ENCODE measurements at places on chromosomes 4 and X.

DNA sequence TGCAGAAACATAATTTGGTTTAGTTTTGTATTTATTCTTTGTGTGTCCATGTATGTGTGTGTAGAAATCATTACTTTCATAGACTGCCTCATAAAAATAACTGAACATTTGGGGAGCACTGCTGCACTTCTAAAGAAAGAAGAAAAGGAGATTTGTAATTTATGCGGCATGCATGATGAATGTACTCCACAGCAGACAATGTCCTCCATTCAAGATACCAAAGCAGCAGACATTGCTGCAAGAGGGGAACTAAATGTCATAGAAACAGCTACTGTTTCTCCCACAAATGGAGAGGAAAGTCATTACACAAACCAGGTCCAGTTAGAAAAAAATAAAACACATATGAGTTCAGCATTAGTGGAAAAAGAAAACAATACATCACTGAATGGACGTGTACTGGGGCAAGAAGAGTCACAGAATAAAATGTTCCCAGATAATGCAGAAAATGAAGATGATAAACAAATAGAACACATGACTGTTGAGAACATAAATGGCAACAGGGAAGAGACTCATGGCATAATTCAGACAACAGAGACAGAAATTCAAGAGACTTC, 2.6 kb downstream of the DTHD1 start:
- no peak for DNase-seq

DNA sequence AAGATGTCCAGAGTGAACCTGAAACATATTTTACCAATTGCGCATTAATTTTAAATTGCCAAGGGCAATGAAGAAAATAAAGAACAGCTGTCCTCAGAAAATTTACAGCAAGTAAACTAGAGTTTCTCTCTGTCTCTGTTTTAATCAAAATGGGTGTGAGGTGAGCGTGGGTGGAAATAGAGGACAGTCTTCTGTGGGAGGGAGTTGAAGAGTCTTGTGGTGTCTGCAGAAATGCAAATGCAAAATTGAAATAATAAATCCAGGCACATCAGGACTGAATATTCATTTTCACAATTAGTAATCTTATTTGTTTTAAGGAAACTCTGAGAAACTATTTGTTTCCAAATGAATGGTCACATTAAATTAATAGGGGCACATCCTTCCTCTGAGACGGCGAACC, 192.0 kb downstream of the ARHGAP10 start:
- DNase-seq: no peak

DNA sequence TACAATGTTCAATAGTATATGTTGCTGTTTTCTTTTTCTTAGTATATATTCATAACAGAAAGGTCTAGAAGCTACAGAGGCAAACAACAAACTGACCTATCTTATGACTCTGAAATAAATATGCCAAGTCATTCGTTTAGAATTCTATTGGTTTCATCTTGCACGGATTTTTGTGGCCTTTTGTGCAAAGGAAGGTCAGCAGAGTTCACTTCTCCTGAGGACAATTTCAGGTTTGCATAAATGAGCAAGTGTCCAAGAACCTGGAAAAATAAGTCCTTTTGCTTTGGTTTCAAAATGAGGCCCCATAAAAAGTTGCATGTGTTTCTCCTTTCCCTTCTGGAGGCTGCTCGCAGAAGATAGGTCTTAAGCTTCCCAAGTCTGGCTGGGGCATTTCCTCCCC, 156.9 kb downstream of the APBB2 start:
- no peak for DNase-seq

GRCh38 chrX:154526901-154527675, 11.1 kb upstream of the FAM3A start:
- peak; percentile 60 for DNase-seq

GRCh38 chr4:7073526-7074390, 5.9 kb upstream of the GRPEL1 start:
- DNase-seq: peak; percentile 33

Measured in neural crest cell (in vitro differentiated cells).